HFFc6 (cell line): ENCODE measurements at places on chromosomes 16 and 17. TPM values are rescaled to one million over a fixed set of nuclear protein-coding genes. Genes with fewer than 3 reads are reported as not detected.

DNA sequence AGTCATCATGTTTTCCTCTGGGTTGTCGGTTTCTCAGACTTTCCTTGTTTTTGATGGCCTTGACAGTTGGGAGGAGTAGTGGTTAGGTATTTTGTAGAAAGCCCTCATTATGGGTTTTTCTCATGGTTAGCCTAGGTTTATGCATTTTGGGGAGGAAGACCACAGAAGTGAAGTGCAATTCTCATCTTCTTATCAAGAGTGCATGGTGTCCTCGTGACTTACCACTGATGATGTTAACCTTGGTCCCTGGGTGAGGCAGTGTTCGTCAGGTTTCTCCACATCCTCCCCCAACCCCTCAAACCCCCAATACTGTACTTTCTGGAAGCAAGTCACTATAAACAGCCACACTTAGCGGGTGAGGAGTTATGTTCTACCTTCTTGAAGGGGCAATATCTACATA, 42.3 kb downstream of the BPTF start:
- no peak overlapping the region for H3K4me3 ChIP-seq
- peaks cover 14% of the 10 kb centered on the region for H3K4me1 ChIP-seq
- H3K27me3 ChIP-seq: no peaks in the 10 kb centered on the region; the same call in 1 of the 2 replicates
- H3K36me3 ChIP-seq: peaks cover 7% of the 10 kb centered on the region; the same call in 1 of the 2 replicates
- no peak for DNase-seq

Gene TSPOAP1
- 0.39 to 1.0 TPM (median 0.87 TPM) in 3 replicates for total RNA-seq

DNA sequence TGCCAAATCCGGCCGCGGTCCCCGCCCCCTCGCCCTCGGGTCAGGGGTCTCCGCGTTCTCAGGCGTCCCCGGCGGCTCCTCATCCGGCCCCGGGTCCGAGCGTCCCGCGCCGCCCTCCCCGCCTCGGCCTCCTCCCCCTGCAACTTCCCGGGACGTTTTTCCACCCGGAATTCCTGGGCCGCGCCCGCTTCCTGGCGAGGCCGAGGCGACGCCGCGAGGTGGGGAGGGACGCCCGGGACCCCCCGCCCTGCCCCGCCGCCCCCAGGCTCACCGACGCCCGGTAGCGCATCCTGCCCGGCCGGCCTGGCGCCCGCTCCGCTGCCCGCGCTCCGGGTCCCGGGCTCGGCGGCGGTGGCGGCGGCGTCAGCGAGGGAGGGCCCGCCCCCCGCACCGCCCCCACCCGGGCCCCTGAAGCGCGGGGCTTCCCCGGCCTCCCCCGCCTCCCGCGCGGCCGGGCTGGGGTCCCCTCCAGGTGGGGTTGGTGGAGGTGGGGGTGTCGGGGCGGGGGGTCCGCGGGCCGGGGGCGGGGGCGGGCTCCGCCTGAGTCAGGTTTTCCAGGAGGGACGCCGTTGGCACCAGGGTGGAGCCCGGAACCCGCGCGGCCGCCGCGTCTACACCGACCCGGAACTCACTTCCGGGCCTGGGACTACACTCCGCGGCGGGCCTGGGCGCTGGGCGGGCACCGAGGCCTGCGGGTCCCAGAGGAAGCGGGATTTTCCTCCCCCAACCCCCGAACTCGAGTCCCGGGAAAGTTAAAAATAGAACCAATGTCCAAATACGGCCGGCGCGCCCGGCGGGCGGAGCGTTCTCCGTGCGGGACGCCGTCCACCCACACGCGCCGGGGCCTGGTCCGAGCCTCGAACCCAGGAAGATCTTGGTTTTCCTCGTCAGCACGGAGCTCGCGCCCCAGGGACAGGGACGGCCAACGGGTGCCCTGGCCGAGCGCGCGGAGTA, 6.8 kb downstream of the MYO1C start:
- DNase-seq: peak; percentile 59
- peak overlapping the region; percentile 94 for H3K27ac ChIP-seq
- peaks cover 49% of the 10 kb centered on the region for H3K4me1 ChIP-seq
- H3K27me3 ChIP-seq: no peaks in the 10 kb centered on the region; the same call in none of the 2 replicates
- H3K36me3 ChIP-seq: peaks cover 19% of the 10 kb centered on the region

- H3K27ac ChIP-seq: peak overlapping the region; percentile 99
- H3K4me1 ChIP-seq: peaks cover 32% of the 10 kb centered on the region
- peak overlapping the region; percentile 73 for H3K4me3 ChIP-seq
- 0 out of 2 replicates have a peak, but pooled peaks cover 4% of the 10 kb centered on the region for H3K36me3 ChIP-seq
- peak; percentile 96 for DNase-seq
- H3K27me3 ChIP-seq: peaks cover 5% of the 10 kb centered on the region; the same call in 1 of the 2 replicates
Observed at GRCh38 chr17:43467981-43468581, 15.7 kb upstream of the DHX8 start.

Gene G6PC1
- not detected in 3 replicates for total RNA-seq

Gene ELAC2
- 49.0 to 58.7 TPM (median 52.1 TPM) in 3 replicates for total RNA-seq

Gene BICDL2
- not detected in 2 replicates for total RNA-seq

DNA sequence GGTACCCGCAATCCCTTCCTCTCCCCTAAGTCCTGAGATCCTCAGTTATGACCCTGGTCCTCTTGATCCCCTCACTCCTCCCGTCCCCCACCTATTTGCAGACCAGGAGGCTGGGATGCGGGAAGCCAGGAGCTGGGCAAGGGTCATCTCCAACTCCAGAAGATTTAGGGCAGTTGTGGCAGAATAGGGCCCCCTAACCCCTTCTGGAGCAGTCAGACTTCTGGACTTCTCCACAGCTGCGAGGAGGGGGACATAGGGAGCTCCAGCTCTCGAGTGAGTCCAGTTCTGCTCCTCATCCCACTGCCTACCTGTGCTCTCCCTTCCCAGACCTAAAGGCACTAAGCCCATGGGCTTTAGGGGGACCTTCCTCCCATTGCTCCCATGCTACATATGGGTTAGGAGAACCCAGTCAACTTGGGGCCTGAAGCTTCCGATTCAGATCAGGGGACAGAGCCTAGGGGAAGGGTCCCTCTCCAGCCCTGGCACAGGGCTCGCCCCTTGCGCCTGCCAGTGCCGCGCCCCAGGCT, 1.3 kb downstream of the WNK4 start:
- H3K4me3 ChIP-seq: peak overlapping the region; percentile 98
- H3K4me1 ChIP-seq: peaks cover 44% of the 10 kb centered on the region
- no peak for DNase-seq
- H3K27me3 ChIP-seq: no peaks in the 10 kb centered on the region; the same call in none of the 2 replicates
